ENCODE measurements at places on chromosomes 1 and 21. TPM values are rescaled to one million over a fixed set of nuclear protein-coding genes. Genes with fewer than 3 reads are reported as not detected.

GRCh38 chr1:187648091-187648490 lies 819.3 kb downstream of the PLA2G4A start:
- no peak for DNase-seq

DNA sequence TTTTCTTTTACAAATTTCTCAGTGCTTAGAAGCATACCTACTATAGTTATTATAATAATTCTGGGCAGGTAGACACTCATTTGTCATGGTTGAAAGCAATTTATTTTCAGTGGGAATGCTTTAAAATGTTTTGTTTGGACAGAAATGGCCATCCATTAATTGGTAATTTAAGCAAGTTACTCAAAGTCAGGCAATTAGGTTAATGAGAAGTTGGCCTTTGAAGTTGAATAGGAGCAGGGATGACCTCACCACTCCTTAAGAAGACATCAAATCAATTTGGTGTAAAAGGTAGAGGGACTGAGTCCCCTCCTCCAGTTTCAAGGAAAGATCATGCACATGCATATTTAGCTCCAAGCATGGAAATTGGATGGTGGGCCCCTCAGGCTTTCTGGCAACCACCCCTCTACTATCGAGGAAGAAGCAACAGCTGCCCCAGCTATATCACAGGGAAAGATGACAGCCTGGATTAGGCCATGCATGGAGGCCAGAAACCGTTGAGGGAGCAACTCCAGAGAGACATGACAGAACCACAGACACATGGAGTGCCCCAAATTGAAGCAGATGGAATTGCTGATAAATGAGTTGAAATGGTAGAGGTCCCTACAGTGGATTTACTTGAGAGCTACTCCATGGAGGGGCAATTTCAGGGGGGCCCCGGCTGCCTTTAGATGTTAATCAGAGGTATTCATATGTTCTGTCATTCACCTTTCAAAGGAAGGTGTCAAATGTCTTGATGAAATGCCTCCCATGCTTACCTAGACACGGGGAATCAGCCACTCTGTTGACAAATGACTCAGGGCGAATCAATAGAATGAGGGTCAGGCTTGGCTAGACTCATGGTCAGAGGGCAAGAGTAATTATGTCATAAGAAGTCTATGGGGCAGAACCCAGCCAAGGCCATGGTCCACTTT lies 26.7 kb downstream of the HLX start:
- DNase-seq, result no peak

DNA sequence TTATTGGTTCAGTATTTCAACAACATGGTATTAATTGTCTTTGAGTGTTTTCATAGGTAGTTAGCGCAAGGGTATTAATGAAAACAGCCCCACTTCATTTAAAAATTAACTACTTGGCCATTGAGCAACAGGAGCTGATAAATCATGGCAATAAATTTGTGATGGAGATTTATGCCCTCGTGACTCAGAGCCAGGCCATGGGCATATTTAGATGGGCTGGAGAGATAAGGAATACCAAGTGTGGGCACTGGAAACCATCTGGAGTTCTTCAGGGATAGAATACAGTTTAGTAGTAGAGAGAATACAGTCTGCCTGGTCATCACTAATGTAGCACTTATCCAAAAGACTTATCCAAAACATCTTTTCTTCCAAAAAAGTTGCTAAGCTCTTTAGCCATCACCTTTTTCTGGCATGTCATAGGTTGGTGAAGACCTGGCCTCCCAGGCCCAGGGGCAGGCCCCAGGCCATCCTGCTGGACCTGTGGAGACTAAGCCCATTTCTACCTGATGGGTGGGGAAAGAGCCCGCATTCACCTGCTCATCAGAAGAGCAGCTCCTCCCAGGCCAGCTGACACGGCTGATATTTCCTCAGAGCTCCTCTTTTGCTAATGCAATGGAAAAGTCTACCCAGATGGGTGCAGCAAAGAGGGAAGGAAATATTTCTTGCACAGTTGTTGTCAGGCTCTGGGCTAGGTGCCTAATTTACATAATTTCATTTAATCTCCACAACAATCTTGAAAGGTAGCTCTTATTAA lies 238.0 kb downstream of the TM2D1 start:
- DNase-seq, result no peak

- DNase-seq, result no peak
These were observed 42.1 kb downstream of the NRIP1 start for GRCh38 chr21:15022608-15023261.

Gene CELSR2
- 3.2 TPM for total RNA-seq

- no peak for DNase-seq
These were observed 45.0 kb downstream of the XCL1 start for GRCh38 chr1:168621356-168621755.
